ENCODE measurements at places on chromosomes 7 and 10.

GRCh38 chr7:145216866-145217265 is 381.0 kb upstream of the TPK1 start:
- no peak for DNase-seq

- no peak for DNase-seq
Measured at GRCh38 chr10:130079614-130080460, 30.8 kb downstream of the C10orf143 start.

GRCh38 chr10:121108051-121108450 is 256.9 kb downstream of the WDR11 start:
- DNase-seq: no peak

DNA sequence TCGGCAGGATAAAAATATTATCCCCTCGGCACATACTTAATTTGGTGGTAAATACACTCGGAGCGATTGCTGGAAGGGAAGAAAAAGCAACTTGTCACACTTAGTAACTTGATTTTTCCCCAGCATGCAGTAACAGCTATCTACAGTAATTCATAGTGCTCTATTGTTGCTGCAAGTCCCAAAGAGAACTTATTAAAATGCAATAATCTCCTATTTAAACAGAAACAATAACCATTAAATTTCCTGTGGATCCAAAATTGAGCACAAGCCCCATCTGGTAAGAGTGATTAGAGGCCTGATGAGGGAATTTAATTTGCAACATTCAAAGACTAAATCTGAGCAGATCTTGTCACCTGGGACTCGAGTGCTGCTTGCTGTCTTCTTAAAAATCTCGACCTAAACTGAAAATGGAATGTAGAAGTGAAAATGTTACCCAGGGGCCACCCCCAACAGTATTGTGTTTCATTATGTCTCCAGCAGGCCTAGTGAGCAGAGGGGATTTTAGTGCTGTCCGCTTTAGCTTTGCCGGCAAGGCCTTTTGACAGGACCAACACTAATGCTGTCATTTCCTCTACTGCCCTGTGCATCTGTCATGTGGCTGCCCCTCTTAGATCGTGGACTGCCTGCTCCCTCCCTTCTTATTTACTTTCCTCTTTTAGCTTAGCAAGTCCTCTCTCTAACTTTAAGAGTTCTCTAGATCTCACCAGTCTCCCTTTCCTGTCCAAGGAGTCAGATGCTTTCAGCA is 639.7 kb downstream of the AUTS2 start:
- no peak for DNase-seq

DNA sequence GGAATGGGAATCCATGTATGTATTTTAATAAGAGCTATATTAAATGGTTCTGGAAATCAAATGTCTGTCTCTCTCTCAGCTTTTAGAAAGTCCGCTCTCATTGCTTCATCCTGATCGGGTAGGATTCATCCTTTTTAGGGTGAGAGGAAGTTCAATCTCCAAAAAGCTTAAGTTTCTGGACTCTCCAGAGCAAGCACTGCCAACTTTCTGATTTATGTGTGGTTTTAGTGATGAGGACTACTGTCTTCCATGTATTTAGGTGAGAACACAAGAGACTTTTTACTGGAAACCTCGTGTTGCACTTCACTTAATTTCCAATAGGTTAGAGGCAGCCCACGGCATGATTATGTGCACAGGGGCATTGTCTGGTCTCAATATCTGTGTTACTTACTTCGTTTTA is 267.9 kb downstream of the SUGCT start:
- DNase-seq: no peak

DNA sequence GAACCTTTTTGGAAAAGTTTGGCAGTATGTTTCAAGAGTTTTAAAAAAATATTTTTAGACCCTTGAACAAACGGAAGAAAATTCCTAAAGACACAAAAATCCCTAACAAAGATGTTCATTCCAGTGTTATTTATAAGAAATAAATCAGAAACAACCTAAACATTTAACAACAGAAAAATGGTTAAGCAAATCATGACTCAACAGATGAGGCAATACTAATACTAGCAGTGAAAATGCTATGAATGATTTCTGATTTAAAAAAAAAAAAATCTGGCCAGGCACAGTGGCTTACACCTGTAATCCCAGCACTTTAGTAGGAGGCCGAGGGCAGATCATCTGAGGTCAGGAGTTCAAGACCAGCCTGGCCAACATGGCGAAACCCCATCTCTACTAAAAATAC is 61.0 kb downstream of the ARHGAP12 start:
- no peak for DNase-seq

- no peak for DNase-seq
Measured at GRCh38 chr7:76423666-76424412, 911 bp upstream of the ZP3 start.

- no peak for DNase-seq
Measured at GRCh38 chr7:126656165-126656564, 596.6 kb downstream of the GRM8 start.

- DNase-seq: no peak
Measured at GRCh38 chr10:51224671-51225161, 150.4 kb downstream of the PRKG1 start.

GRCh38 chr7:11345621-11346020 is 371.9 kb downstream of the PHF14 start:
- DNase-seq: no peak

GRCh38 chr10:44860811-44861736 is 50.1 kb upstream of the TMEM72 start:
- no peak for DNase-seq

GRCh38 chr7:152891160-152891621 is 131.6 kb downstream of the ACTR3B start:
- no peak for DNase-seq

- DNase-seq: no peak
Measured at GRCh38 chr10:130726996-130727725, 584.4 kb downstream of the TCERG1L start.

GRCh38 chr10:74738052-74738451 is 88.3 kb upstream of the KAT6B start:
- DNase-seq: no peak

GRCh38 chr10:44847110-44847509 is 64.0 kb upstream of the TMEM72 start:
- DNase-seq: no peak

DNA sequence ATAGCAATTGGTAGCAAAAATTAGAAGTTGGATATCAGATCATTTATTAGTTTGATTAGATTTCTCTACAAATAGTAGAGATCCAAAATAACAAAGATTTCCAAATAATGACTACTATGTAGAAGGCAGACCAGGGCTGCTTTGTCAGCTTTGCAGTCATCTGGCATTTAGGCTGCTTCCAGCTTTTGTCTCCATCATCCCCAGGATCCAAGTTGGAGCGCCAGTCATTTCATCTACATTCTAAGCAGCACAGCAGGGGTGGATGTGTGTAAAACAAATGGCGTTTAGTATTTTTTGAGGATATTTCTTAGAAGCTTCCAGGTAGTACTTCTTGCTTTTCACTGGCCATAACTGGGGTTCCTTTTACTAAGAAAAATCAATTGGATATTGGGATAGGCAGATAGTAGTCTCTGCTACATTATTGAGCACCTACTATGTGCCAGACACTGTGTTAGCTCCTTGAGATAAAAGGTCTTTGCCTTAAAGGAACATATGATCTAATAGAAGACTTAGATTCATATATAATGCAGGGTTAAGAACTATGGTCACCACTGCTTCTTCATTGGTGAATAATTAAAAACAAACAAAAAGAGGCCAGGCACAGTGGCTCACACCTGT is 41.5 kb downstream of the TPST1 start:
- no peak for DNase-seq

DNA sequence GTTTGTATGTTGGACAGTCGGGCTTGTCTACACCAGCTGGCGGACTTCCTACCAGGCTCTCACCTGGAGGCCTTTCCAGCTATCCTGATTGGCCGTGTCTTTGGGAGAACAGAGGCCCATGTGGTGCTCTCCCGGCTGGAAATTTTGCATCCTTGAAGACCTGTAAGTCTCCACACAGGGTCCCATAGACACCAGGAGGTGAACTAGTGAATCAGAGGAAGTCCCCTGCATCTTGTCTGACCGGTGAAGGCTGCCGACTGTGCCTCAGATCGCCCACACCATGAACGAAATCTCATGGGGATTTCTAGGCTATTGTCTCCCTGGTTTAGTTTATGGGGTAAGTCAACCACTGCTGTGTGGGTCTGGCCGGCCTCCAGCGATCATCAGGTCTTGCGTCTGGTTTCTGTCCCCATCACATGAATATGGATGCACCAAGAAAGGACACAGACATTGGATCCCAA is 108.4 kb upstream of the LYZL2 start:
- DNase-seq: no peak

DNA sequence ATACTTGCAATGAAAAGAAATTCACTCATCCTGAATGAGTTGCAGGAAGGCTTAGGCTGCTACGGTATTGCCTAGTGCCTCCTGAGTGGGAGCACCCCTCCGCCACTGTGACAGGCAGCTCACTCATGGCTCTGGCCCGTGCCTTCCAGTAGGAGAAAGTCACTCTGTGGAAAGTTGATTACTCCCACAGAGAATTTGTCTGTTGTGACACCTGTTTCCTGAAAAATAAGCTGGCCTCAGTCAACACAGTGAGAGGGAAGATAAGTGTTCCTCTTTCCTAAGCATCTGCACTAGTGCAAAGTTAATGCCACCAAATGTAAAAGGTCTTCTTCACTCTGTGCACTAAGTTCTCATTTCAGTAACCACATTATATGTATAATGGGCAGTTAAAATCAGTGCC is 158.8 kb upstream of the INHBA start:
- DNase-seq: no peak

DNA sequence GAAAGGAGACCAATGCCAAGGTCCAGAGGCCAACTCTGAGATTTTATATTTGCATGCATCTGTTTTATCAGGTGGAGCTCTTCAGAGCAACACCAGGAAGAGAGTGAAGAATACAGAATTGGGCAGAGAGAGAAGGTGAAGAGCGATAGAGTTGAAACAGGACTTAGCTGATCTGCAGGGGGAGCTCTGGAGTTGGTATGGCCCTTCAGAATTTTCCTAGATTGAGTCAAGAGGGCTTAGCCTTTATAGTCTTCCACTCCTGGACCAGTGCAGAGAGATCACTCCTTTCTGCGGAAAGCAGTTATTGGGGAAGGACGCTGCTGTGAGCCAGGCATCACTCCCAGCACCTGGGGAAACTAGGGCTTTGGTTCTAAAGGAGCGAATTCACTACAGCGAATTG is 105.0 kb upstream of the DGKB start:
- no peak for DNase-seq

DNA sequence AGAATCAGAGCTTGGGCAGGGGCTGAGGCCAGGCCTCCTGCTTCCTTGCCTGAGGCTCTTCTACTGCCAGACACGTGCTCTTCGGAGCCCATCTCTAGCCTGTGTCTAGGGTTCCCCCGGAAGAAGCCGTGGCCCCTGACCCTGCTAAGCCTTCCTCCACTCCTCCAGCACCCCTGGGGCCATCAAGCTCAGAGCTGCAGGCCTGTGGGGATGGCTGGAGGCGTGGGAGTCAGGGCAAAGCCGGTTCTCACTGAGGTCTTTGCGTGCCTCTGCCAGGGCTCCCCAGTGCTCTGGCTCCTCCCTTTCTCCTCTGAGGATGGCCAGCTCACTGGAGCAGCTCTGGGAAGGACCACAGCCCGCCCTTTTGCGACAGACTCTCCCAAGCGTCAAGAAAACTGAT is 34.4 kb downstream of the GHRHR start:
- DNase-seq: no peak

GRCh38 chr7:2444476-2444875 is 31.7 kb downstream of the GRIFIN start:
- DNase-seq: no peak

- no peak for DNase-seq
Measured at GRCh38 chr10:75186310-75186709, 24.3 kb upstream of the VDAC2 start.

DNA sequence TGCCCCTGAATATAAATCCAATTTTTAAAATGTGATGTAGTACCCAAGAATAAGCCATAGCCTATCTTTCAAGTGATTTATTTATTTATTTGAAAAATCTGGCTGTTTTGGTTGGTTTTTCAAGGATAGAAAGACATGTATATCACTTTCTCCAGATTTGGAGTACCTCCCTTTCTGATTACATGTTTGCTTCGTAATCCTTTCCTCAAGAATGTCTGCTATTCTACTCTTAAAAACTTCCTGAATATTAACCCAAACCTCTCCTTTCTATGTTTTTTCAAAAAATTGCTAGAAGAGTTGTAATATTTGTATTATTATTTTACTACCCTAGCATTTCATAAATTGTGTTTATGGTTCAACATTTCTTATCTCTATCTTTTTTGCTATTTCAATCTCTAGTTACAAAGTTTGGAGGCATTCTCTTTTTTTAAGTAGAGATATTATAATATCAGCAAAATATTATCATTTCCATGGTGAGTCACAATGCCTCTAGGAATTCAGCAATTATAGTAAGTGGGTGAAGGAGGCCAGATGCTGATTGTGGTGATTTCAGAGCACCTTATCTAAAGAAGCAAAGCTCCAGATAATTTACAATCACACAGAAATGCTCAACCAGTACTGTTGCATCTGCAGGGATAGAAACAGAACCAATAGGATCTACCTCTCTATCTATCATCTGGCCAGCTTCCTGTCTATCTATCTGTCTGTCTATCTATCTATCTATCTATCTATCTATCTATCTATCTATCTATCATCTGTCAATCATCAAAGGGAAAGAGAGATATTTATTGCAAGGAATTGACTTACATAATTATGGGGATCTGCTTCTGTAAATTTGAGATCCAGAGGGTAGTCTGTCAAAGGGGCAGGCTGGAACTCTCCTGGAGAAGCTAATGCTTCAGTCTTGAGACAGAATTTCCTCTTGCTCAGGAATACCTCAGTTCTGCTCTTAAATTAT is 412.5 kb upstream of the SEMA3C start:
- DNase-seq: no peak

DNA sequence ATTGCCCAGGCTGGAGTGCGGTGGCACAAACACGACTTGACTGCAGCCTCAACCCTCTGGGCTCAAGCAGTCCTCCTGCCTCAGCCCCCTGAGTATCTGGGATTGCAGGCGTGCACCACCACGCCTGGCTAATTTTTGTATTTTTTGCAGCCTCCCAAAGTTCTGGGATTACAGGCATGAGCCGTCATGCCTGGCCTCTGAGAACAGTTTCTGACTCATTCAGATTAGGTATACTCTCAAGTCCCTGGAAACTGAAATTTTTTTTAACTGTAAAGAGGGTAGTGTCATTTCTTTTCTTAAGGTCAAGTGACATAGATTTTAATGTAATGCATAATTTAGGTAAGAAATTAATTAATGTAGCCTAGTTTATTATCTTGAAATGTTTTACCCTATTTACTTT is 104.7 kb downstream of the SEPTIN7 start:
- DNase-seq: no peak

DNA sequence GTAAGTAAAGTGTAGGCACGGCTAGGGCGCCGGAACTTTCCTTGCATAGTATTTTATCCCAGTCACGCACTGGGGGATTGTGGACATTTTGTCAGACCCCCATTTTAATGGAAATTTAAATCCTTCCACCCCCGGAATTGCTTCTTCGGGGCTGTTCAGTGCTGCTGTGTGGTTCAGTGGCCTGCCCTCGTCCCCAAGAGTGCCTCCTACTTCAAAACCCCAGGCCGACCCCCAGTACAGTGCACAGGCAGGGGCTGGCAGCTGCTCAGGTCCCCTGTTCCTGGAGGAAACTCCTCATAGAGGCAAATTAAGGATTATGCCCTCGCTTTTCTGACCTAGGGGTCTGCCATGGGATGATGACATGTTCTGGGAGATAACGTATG is 94.5 kb downstream of the PTPRE start:
- DNase-seq: no peak

- no peak for DNase-seq
Measured at GRCh38 chr7:66602159-66602558, 26.5 kb upstream of the KCTD7 start.

Data from activated CD8-positive, alpha-beta memory T cell treated with anti-CD3 and anti-CD28 coated beads for 1 hour (primary cell).